ENCODE measurements at places on chromosomes 6 and 20.

- DNase-seq: no peak
Observed at GRCh38 chr20:38834868-38835267, 29.4 kb downstream of the PPP1R16B start.

DNA sequence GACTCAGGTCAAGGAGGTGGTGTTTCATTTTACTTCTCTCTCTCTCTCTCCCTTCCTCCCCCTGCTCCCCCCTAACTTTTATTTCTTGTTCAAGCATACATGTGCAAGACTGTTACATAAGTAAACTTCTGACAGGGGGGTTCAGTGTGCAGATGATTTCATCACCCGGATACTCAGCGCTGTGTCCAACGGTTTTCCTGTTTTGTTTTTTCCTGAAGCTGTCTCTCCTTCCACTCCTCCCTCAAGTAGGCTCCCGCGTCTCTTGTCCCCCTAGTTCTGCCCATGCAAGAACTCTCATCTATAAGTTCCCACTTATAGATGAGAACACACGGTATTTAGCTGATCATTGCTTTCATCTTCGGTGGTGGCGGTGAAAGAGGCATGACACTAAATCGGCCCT lies 751.9 kb upstream of the DEFB115 start:
- no peak for DNase-seq

DNA sequence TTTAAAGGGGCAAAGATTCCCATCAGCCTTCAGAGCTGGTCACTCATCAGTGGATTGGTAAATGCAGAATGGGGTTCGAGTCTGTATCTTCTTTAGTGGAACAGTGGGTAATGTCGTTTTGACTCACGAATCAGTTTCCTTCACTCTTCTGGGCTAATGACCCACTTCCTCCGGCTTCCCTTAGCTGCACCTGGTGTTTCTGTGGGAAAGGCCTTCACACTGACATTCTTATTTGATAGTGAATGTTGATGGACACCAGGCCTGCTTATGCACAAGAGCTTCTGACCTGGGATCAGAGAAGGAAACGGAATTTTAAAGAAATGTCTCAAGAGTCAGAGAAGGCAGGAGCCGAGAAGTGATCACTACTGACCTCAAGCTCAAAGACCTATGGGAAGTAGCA lies 272.0 kb upstream of the SULF2 start:
- no peak for DNase-seq

GRCh38 chr6:138253731-138254130 lies 35.4 kb upstream of the PBOV1 start:
- no peak for DNase-seq

- no peak for DNase-seq
Observed at GRCh38 chr6:12436224-12436623, 146.1 kb downstream of the EDN1 start.

DNA sequence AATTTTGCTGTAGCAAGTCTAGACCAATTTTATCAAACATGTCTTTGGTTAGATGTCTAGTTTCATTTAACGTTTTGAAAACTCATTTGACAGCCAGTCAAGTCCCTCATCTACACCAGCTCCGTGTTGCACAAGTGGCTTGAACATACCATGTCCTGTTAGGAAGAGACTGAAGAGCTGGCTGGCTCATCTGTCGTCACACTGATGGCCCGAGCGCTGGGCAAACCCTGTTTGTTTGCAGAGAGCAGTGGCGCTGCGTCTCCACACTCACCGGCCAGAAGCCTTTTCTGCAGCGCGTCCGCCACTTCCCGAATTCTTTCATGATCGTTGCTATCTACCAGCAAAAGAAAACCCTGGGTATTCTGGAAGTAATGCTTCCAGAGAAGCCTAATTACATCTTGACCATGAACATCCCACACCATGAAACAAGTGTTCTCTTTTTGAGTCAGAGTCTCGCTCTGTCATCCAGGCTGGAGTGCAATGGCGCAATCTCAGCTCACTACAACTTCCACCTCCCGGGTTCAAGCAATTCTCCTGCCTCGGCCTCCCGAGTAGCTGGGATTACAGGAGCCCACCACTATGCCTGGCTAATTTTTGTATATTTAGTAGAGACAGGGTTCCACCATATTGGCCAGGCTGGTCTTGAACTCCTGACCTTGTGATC lies 10.7 kb upstream of the TCFL5 start:
- no peak for DNase-seq

GRCh38 chr6:5443491-5443890 lies 182.2 kb downstream of the FARS2 start:
- DNase-seq: no peak
